ENCODE measurements at places on chromosomes 12 and 14.

DNA sequence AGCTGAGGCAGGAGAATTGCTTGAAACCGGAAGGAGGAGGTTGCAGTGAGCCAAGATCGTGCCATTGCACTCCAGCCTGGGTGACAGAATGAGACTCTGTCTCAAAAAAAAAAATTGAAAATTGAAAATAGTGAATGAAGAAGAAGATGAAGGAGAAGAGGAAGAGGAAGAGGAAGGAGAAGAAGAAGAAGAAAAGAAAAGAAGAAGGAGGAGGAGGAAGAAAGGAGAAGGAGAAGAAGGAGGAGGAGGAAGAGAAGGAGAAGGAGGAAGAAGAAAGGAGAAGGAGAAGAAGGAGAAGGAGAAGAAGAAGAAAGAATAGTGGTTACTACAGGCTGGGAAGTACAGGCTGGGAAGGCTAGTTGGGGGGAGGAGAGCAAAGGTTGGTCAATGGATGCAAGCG is 124.3 kb upstream of the CPSF6 start:
- DNase-seq, result no peak

DNA sequence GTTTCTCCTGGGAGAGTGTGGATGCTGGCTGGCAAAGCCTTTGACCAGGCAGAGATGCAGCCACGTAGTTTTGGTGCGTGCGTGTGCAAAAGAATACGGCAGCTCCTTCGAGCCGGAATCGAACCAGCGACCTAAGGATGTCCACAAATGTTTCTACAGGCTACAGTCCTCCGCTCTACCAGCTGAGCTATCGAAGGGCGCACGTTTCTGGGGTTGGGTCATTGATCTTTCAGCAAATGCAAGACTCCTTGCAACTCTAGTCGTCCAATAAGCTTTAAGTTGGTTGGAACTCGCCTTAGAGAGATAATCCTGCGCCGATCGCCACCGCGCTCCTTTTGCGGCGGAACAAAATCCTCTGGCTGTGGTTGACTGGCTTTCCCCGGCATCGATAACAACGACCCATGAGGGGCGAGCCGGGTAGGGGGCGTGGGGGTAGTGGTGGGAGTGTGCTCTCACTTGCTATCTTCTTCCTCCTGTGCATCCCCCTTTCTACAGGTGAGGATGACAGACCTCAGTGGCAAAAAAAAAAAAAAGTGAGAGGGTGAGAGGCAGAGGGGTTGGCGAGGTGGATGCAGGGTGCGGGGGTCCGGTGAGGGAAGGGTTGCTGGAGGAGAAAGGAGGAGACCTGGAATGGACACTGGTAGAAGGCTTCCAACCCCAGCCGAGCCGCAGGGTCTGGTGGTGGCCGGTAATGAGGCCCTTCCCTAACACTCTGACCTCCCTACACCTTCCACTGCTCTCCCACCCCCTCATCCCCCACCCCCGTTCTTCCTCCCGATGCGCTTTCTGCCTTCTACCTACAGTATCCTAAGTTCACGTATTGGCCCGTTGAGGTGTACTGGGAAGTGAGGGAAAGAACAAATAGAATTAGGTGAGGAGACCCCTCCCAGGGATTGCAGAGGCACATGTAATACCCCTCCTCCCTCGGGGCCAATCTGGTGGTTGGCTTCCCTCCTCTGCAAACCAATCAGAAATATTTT is 11.8 kb upstream of the OR6S1 start:
- DNase-seq, result peak; percentile 19

GRCh38 chr14:72545411-72546311 is 348.2 kb downstream of the DPF3 start:
- no peak for DNase-seq

DNA sequence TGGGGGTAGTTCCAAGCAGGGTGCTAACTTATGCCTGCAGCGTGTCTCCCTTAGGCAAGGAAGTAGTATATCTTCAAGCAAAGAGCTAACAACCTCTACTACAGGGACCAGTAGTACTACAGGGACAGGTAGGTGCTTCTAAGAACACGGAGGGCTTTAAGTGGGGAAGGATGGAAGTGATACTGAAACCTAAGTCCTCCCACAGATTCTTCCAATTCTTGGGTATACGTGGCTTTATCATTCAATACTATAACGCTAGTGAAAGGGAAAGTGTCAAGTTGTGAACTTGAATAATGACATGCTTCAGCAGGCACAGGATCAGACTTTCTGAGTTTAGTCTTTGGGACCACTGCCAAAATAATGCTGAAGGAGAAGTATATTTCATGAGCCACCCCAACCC is 241.7 kb downstream of the CEP128 start:
- DNase-seq, result no peak

GRCh38 chr12:67966560-67966959 is 22.7 kb upstream of the IFNG-AS1 start:
- no peak for DNase-seq

DNA sequence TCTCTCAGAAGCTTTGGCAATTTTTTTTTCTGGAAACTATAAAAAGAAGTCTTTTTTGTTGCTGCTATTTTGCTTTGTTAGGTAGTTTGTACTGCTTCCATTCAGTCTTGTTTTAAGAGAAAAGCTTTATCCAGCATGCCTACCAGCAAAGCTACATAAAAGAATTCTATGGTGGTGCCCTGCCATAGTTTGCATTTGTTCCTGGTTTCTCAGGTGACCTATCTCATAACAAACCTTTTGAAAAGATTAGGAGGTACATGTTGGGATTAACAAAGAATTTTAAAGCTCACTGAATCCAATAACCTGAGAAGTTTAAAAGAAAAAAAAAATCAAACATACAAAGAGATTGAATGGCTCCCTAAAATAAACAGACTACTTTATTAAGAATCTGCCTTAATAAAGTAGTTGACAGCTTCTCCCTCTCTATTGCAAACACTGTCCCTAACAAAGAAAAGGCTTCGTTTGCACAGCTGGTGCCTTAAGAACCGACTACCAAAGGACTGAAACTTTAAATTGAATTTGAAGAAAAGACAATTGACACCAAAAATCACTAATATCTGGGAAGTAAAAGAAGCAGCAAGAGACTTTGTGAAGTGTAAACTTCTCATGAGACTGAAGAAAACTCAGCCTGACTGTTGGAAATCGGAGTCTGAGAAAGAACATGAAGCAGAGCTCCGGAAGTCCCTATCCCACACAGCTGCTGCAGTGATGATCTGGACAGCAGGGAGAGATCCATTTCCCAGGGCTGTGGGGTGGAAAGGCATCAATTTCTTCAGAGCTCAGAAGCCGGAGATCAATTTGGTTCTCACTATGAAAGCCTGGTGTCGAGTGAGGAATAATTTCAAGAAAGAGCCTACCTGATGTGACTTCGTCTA is 102.7 kb upstream of the PLEKHA5 start:
- no peak for DNase-seq
